ENCODE measurements at places on chromosomes 13 and 19.
A peak's percentile ranks its signal among the peaks of the same experiment; 100 is the strongest.

- DNase-seq, result no peak
These were observed 10.2 kb downstream of the ZNF132 start for GRCh38 chr19:58429745-58430144.

DNA sequence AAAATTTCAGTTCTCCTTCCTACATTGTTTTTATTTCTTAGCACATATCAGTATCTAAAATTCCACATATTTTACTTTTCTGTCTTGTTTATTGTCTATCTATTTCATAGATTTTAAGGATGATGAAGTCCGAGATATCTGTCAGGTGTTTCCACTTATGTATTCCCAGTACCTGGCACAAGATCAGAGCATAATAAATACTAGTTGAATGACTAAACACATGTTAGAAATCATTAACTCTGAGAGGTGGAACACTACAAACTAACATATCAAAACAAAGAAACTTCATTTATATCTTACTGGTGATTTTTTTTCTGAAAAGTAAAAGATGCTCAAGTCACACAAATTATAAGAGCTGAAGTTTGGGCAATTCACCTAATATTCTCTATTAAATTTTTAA lies 1208.3 kb downstream of the PCDH9 start:
- DNase-seq, result no peak

DNA sequence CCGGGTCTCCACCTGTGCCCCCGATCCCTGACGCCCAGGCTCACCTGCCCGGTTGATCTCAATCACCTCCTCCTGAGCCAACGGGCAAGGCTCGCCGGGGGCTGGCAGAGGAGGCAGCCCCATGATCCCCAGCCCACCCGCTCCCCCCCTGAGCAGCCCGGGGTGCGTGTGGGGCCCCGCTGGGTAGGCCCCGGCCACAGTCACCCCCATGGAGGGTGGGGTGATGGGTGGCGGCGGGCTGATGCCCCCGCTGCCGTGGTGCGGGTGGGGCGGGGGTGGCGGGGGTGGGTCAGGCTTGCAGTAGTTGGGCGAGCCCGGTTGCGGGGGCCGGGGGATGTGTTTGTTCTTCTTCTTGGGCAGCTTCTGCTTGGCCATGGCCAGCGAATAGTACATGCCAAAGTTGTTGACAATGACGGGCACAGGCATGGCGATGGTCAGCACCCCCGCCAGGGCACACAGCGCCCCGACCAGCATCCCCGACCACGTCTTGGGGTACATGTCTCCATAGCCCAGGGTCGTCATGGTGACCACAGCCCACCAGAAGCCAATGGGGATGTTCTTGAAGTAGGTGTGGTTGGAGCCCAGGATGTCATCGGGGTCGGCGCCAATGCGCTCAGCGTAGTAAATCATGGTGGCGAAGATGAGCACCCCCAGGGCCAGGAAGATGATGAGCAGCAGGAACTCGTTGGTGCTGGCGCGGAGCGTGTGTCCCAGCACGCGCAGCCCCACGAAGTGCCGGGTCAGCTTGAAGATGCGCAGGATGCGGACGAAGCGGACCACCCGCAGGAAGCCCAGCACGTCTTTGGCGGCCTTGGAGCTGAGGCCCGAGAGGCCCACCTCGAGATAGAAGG lies 6.0 kb downstream of the KCNC3 start:
- DNase-seq, result no peak

- no peak for DNase-seq
These were observed 34.7 kb upstream of the ESD start for GRCh38 chr13:46831588-46832194.

GRCh38 chr19:18500799-18501198 lies 21.1 kb downstream of the ELL start:
- peak; percentile 65 for DNase-seq

GRCh38 chr13:35964011-35964862 lies 166.9 kb downstream of the DCLK1 start:
- no peak for DNase-seq

GRCh38 chr19:801861-802497 lies 4.7 kb downstream of the PTBP1 start:
- DNase-seq, result peak; percentile 69

- no peak for DNase-seq
These were observed 243.0 kb downstream of the PCDH17 start for GRCh38 chr13:57874530-57874929.

GRCh38 chr13:52414963-52415362 lies 9.0 kb upstream of the THSD1 start:
- DNase-seq, result no peak

DNA sequence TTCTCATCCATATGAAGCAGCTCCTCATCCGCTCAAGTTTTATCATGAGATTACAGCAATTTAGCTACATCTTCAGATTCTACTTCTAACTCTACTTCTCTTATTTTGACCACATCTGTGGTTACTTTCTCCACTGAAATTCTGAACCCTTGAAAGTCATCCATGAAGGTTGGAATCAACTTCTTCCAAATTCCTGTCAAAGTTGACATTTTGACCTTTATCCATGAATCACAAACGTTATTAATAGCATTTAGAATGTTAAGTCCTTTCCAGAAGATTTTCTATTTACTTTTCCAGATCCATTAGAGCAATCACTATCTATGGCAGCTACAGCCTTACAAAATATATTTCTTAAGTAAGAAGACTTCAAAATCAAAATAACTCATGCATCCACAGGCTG lies 421.7 kb upstream of the GPC6 start:
- DNase-seq, result no peak

DNA sequence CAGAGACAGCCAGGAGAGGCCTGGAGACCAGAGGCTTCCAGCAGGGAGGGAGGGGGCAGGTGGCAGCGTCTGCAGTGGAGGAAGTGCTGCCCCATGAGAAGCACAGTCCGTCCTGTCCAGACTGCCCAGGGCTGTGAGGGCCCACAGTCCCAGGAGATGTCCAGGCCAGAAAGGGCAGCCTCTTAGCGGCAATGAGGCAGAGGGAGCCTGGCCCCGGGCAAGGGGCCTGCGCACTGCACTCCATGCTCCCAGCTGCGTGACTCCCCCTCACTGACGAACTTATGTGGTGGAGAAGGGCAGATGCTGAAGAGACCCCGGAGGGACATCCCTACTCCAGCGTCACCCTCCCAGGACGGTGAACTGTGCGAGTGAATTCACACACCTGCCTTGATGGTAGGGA lies 115.3 kb downstream of the SOX1 start:
- DNase-seq, result no peak

GRCh38 chr19:400976-401865 lies 7.7 kb downstream of the C2CD4C start:
- peak; percentile 13 for DNase-seq

- DNase-seq, result no peak
These were observed 77.4 kb downstream of the SLC15A1 start for GRCh38 chr13:98675066-98675465.

- DNase-seq, result no peak
These were observed 104.9 kb downstream of the CACNA1A start for GRCh38 chr19:13401388-13401787.

DNA sequence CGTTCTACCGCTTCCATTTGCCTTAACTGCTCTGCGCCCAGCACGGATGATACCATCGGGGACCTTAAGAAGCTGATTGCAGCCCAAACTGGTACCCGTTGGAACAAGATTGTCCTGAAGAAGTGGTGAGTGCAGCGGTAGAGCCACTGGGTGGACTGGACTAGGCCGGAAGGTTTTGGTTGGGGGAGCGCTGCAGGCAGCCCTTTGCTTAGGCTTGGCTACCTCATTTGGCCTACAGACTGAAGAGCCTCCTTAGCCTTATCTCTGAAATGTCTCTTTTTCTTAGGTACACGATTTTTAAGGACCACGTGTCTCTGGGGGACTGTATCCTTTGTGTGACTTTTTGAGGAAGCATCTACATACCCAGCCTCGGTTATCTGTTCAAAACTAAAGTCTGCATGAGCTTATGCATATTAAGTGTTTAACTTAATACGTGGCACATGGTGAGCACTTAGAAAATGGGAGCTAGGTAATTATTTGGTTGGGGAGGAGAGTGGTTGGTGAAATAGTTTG lies 889 bp downstream of the UBL5 start:
- no peak for DNase-seq

DNA sequence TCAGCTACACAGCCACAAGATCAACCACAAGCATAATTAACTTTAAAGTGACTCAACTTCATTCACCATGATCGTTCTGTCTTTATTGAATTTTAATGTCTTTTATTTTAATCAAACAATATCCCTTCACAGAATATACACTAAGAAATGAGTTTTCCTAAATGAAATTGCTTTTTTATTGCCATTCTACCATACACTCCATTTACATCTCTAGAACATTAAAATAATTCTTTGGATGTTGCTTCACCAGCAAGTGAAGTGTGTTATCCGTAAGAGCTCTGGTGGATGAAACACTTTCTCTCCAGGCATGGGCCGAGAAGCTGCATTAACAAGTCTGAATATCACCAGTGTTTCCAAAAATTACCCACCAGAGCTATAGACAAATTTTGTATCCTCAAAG lies 789.2 kb downstream of the PCDH9 start:
- DNase-seq, result no peak

GRCh38 chr19:1470305-1471009 lies 8.6 kb downstream of the C19orf25 start:
- peak; percentile 75 for DNase-seq

GRCh38 chr19:13155472-13156359 lies 5.5 kb downstream of the IER2 start:
- peak; percentile 89 for DNase-seq

DNA sequence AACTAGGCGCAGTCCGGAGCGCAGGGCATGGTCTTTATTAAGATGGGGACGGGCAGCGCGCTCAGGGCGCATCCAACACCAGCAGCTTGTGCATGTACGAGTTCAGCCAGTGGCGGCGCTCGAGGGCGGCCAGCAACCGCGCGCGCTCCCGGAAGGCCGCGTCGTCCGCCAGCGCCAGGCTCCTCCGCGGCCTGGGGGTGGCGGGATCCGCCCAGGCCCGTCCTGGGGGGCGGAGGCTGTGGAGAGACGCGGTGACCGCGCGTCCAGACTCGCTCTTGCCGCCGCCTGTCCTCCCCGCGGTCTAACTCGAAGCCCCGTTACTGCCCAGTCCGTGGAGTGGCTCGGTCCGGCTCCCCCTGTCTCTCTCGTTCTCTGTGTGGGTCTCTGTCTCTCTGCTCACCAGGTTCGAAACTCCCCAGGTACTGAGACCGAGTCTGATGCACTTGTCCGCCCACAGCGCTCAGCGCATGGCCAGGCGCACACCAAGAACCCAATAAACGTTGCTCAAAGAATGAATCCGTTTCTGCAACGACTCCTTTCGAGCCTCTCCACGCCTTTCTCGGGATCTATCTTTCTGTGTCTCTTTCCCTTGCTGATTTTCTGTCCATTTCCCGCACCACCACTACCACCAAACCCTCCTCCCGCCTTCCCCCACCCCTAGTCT lies 702 bp downstream of the PTH2 start:
- DNase-seq, result peak; percentile 49

DNA sequence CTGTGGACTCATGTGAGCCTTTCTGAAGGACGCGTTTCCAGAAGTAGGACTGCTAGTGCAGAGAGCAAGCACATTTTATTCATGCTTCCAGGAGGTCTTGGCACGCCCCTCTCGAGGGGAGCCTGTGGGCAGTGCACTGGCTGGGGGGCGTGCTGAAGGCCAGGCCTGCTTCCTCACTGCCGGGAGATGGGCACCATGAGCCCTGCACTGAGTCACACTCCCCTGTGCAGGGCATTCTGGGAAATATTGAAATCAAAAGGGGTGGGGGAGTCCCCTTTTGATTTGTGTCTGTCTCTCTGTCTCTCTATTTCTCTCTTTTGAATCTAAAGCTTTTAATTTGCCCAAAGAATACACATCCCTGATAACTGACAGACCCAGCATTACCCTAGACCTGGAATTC lies 34.0 kb downstream of the DPF1 start:
- no peak for DNase-seq

GRCh38 chr13:74132776-74133656 lies 1.2 kb downstream of the KLF12 start:
- peak; percentile 73 for DNase-seq

- no peak for DNase-seq
These were observed 26.4 kb upstream of the IGFL1 start for GRCh38 chr19:46202872-46203860.

GRCh38 chr19:35717665-35718344 lies at the start of gene KMT2B:
TSS of gene KMT2B (plus strand) at chr19:35718003. CDS start at chr19:35718019, 16 bp downstream.
- peak; percentile 97 for DNase-seq

DNA sequence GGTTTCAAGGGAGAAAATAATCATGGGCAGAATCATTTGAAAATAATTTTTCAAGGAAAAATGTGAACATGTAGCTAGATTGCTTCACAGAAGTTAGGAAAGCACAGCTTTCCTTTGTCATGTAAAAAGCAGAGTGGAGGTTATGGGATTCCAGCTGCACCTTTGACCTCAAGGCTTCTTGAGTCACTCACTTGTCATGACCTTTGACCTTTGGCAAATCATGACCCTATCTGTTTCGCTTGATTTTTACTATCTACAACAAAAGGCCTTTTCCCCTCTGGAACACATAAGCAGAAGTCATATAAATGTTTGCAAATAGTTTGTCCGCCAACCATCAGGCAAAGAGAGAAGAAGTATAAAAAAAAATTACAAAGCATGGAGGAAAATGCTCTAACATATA lies 210.7 kb upstream of the MIR17HG start:
- no peak for DNase-seq

DNA sequence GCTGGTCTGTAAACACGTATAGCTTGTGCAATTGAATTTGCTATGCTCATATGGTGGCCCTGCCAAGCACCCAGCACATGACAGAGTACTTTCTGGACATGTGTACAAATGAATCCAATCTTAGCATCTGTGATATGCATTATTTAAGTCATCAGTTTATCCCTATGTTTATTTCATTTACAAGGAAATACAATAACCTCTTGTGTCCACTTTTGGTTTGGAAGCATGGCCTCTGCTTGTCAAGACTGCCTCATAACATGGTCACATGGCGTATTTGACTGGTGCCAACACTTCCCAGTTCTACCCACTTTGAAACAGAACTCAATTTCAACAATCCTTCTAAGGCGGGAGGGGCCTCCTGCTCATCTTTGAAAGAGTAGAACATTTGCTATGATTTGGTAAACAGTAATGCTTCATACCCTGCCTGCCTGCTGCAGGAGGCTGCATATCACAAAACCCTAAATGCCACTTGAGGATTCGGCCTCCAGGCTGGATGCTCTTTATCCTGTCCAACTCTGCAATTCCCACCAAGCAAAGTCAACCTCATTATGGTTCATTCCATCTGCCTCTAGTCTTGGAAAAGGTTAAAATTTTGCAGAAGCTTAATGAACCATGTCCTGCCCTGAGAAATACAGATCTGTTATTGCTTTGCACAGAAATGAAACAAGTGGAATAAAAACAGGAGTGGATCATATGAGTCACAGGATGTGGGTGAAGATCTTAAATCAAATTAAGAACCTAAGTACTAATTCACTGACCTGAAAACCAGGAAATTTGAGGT lies 151.3 kb downstream of the CYSLTR2 start:
- no peak for DNase-seq

DNA sequence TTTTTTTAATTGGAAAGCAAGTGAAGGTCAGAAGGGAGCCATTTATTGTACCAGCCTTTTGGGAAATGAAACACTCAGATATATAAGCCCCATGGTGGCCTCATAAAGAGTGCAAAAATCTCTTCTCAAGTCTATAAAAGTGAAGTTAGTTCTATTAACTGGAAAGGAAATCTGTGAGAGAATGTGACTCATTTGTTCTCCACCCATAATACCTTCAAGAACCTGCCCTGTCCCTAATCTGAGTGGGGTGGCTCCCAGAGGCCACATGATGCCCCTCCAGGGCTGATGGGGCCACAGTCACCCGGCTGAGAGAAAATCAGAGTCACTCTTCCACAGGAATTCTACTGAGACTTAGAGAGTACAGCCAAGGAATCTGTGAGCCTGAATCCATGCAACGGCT lies 65.8 kb upstream of the SERP2 start:
- DNase-seq, result no peak

- no peak for DNase-seq
These were observed 19.9 kb downstream of the CCNE1 start for GRCh38 chr19:29831686-29832085.

- DNase-seq, result peak; percentile 88
These were observed 3.4 kb downstream of the BBC3 start for GRCh38 chr19:47227352-47228167.
